ENCODE measurements at places on chromosomes 5 and 9.
A peak's percentile ranks its signal among the peaks of the same experiment; 100 is the strongest.

GRCh38 chr5:181187500-181188213, 17.3 kb downstream of the TRIM7 start:
- peak; percentile 51 for DNase-seq

DNA sequence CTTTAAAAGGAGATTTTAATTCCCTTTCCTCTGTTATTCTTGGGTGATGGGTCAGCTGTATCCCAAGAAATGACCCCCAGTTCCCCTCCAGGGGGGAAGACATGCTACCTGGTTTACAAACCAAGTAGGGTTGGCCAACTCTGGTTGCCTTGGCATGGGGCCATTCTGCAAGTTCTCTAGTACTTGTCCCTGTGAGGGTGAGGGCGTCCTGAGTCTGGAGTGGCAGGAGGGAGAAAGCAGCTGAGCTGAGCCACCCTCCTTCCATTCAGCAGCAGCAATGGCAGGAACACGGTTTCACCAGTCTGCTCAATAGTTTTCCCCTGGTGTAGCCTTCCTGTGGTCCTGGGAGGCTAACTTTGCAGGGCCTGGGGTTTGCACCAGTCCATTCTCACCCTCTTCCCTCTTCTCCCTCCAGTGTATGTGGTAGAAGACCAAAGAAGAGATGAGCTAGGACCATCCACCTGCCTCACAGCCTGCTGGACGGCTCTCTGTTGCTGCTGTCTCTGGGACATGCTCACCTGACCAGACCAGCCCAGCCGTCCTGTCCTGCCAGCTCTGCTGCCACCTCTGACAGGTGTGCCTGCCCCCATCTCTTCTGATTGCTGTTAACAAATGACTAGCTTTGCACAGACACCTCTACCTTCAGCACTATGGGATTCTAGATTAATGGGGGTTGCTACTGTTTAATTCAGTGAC, 59.9 kb downstream of the PFDN1 start:
- DNase-seq, result no peak

DNA sequence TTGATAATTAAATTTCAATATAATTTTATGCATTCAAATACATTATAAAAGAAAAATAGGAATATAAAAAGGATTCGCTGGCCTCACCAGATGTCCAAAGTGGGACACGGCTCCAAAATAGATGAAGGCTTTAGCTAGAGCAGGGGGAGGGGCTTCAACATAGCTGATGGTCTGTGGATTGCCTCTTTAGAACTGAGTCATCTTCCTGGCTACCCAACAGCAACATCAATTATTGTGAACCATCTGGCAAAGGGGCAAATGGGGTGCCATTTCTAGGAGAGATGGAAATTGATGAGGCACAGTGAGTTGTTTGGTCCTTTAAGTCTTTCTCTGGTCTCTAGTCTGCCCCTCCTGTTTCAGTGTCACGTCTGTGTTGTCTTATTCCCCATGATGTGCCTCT, 44.2 kb upstream of the CD180 start:
- DNase-seq, result no peak

GRCh38 chr5:55535199-55535905, 588 bp upstream of the PLPP1 start:
- no peak for DNase-seq

DNA sequence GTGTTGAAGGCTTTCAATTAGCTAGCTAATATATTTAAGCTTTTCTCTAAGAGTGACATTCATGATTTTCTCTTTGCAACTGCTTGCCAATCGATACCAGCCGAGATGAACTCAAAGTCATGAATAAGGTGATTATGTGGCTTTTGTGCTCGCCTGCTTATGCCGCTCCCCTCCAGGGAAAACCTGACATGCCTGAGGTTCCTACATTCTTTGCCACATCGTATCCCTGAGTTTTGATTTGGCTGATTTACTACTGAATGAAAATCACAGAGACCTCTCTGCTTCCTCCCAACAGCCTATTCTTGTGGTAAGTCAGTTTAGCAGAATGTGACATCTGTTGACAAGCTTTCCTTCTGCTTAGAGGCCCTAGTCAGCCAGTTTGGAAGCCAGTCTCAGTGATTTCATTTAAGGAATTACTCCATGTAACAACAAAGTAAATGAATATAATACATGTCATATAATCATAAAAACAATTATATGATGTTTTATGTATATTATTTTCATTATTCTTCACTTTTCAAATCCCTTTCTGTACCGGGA, 513.4 kb downstream of the CSNK1G3 start:
- peak; percentile 7 for DNase-seq

All from renal cortical epithelial cell (primary cell).